LoVo (cell line): ENCODE measurements at places on chromosomes 6 and 20.
A peak's percentile ranks its signal among the peaks of the same experiment; 100 is the strongest.

- no peak for DNase-seq
Observed at GRCh38 chr20:63056236-63057170, 49.7 kb upstream of the BHLHE23 start.

DNA sequence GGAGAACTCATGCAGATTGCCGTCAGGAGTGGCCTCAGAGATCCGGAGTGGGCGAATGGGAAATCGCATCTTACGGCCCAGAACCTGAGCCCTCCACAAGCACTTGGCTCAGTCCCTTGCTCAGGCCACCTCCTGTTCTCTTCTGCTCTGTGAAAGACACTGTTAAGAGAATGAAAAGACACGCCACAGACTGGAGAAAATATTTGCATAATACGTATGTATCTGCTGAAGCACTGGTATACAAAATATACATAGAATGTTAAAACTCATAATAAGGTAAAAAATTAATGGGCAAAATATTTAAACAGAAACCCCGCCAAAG is 838 bp upstream of the POM121L2 start:
- DNase-seq: no peak

DNA sequence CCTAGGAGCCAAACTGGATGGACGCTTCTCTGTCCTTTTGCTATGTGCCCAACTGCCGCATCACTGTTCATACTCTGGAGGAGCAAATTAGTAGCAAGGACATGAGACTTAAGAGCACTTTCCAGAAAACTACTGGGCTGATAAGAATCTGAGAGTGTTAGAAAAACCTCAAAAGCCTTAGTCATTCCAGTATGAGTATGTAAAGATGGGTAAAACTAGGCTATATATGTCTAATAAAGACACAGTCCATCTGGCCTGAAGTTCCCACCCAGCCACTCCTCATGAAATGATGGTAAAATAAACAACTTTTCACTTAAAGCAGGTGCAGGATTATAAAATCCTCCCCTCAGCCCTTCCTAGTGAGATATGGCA is 30.6 kb downstream of the SHLD1 start:
- peak; percentile 19 for DNase-seq

DNA sequence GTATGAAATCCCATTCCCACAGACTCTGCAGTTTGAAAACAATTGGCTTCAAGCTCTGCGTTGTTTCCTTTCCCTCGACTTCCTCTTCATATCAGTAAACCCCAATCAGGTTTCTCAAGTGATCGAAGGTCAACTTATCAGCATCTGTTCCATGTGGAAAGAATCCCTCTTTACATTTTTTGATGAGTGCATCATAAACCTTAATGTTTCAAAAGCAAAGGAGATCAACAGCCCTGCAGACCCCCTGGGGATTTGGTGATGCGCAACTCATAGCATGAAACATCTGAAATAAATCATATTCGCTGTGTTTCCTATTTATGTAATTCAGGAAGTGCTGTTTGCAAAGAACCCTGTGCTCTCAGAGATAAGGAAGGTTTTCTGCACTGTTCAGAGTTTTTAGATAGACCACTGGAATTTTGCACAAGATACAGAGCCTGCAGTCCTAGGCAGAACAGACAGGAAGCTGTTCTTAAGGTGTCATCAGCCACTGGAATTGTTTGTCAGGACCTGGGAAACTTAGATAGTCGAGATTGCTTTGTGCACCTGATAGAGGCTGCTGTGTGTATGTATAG is 216.0 kb downstream of the HIVEP2 start:
- DNase-seq: peak; percentile 16

DNA sequence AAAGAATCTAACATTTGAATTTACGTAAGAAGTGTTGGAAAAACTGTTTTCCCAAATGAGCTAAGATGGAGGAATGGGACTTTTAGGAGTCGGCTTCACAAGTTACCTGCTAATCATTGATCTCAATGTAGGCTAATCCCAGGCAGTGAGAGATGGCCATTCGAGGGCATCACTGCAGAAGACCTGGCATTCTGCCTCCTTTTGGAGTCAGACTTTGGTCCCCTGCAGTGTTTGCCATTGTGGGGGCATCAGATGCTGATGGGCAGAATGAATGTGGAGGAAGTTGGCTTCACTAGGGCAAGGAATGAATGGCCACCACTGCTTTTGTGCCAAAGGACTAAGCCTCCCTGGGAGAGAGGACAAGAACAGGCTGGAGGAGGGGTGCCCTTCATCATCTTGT is 55.7 kb upstream of the NKX2-2 start:
- no peak for DNase-seq

GRCh38 chr6:151490996-151491395 is 2.8 kb upstream of the CCDC170 start:
- no peak for DNase-seq

DNA sequence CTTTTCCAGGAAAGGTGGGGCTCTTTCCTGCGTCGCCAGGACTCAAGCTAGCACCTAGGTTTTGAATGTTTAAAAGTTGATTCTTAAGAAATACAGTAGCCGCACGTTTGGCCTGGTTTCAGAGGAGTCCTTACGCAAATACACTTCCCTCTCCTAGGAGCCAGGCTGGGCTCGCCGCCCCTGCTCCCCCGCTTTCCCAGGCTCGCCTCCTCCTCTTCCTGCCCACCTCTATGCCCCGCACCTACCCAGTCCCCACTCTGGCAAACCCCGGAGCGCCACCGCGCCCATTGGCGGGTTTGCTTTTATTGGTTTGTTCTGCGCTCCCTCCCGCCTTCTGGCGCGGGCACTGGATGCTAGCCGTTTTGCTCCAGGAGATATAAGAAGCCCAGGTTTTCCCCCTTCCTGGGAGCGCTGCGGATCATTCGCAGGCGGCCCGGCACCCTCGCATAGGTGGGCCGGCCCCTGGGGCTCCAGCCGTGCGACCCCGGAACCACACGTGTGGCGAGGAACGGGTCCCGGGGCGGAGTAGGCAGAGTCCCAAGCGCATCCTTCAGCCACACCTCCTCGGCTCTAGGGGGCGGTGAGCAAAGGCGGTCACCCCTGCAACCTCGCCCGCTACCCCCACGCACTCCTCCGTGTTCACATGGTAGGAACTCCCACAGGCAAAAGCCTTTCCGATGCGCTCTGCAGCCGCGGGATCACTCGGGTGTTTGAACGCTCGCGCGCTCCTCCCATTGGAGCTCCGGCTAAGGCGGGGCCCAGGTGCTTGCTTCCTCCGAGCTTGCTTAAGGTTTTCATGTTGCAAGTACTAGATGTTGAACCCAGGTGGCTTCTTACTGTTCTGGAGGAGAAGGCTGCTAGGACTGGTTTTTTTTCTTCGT is 119.0 kb downstream of the RTN4IP1 start:
- DNase-seq: peak; percentile 69

GRCh38 chr6:80388507-80388906 is 282.0 kb downstream of the BCKDHB start:
- no peak for DNase-seq

DNA sequence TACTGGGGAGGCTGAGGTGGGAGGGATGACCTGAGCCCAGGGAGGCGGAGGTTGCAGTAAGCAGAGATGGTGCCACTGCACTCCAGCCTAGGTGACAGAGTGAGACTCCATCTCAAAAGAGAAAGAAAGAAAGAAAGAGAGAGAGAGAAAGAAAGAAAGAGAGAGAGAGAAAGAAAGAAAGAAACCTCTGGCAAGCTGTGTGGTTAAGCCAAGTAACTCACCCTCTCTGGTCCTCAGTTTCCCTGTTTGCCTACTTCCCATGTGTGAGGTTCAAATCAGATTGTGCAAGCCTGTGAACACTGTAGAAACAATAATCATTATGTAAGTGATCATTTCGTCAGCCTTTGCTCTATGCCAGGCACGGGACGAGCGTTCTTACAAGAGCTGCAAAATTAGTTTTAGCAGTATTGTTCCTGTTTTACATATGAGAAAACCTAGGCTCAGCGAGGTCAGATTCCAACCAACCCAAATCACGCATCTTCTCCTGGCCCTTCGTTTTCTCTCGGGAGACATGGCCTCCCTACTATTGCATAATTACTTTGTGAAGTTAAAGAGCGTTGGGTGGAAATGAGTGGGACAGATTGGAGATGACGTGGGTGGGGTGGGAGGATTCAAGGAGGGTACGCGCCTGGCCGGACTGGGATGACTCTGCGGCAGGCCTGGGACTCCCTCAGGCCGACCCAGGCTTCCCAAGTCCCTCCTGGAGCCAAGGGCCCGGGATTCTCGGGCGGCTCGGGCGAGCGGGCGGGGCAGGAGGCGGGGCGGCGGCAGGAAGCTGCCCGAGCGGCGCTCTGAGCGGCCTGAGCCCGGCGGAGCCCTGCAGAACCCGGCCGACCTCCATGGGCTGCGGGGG is at the start of gene SNX21:
TSS of gene SNX21 (plus strand) at position 770 of the 853 bp plus-strand sequence. CDS start 121 bp downstream, outside the sequence.
- peak; percentile 70 for DNase-seq

GRCh38 chr6:167820681-167821080 is 6.0 kb upstream of the AFDN start:
- DNase-seq: no peak

DNA sequence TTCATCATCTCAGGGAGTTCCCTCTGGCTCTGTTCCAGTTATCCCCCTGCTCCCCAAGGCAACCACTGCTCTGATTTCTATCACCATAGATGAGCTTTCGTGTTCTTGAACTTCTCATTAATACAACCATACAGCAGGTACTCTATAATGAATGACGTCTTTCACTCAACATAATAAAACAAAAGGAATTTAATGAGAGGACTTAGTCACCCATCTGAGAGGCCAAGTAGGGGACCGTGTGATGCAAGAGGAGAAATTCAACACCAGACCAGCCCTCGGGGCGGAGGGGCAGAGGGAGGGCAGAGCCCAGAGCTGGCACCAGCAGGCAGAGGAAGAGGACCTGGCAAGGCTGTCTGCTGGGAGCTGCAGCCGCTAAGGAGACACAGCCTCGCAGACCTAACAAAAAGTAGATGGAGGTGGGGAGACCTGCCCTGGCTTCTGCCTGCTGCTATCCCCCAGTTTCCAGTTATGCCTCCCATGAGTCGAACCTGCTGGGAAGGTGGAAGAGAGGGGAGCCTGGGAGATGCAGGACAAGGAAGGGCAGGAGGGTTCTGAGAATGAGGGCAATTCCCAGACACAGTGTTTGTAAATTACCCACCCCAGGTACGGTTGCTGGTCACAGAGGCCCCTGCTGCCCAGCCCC is 13.8 kb downstream of the CCN5 start:
- peak; percentile 90 for DNase-seq

- no peak for DNase-seq
Observed at GRCh38 chr20:43968341-43969000, 53.8 kb downstream of the TOX2 start.

- DNase-seq: no peak
Observed at GRCh38 chr6:53095716-53096115, 30.5 kb downstream of the FBXO9 start.

DNA sequence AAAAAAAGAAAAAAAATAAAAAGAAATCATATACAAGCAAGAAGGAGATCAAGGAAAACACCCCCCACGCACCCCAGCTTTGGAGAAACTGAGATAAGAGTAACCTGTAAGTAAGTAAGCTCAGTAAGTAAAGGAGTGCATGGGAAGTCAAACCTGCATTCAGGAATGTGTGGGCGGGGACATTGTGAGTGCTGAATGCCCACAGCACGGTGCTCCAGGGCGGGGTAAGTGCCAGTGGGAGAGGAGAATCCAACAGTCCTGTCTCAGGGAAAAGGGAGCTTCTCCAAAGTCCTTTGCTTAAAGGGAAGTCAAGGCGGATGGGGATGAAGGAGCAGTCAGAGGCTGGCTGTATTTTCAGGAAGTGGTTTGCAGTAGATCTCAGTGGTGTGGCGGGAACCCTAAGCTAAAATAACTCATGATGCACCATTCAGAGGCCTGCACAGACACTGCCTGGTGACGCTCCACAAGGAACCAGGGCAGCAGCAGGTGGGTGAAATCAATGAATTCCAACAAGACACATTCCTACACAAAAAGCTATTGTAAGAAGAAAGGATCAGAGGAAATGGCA is 368.0 kb downstream of the QKI start:
- no peak for DNase-seq

GRCh38 chr20:61119794-61120410 is 132.2 kb upstream of the CDH4 start:
- DNase-seq: no peak
